ENCODE measurements at places on chromosomes 5 and 9.

GRCh38 chr9:13358128-13358527 lies 78.6 kb upstream of the MPDZ start:
- DNase-seq = no peak

DNA sequence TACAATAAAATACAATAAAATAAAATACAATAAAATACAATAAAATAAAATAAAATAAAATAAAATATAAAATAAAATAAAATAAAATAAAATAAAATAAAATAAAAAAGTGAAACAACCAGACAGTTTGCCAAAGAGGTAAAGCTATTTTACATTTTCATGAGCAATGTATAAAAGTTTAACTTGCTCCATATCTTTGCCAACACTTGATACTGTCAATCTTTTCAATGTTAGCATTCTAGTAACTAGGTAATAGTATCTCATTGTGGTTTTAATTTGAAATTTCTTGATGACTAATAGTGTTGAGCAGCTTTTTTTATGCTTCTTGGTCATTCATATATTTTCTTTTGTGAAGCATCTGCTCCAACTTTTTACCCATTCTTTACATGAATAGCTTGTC lies 17.3 kb downstream of the TTC33 start:
- no peak for DNase-seq

GRCh38 chr5:136892000-136892399 lies 526.7 kb upstream of the TRPC7 start:
- DNase-seq = no peak

DNA sequence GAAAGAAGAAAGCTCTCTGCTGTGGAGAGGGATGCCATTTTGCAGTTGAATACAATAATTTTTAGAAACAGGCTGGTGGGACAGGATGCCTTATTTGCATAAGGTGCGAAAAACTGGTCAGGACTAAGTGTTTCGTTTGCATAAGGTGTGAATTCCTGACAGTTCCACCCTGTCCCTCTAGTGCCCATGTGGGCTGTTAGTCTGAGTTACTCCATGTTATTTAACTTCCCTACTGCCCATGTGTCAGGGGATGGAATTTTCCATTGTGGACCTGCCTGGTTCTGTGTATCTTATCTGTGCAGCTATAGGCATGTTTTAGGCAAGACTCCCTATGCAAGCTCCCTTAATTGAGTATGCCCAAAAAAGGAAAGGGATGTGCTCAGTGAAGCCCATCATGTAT lies 35.3 kb upstream of the NFIL3 start:
- DNase-seq = no peak

DNA sequence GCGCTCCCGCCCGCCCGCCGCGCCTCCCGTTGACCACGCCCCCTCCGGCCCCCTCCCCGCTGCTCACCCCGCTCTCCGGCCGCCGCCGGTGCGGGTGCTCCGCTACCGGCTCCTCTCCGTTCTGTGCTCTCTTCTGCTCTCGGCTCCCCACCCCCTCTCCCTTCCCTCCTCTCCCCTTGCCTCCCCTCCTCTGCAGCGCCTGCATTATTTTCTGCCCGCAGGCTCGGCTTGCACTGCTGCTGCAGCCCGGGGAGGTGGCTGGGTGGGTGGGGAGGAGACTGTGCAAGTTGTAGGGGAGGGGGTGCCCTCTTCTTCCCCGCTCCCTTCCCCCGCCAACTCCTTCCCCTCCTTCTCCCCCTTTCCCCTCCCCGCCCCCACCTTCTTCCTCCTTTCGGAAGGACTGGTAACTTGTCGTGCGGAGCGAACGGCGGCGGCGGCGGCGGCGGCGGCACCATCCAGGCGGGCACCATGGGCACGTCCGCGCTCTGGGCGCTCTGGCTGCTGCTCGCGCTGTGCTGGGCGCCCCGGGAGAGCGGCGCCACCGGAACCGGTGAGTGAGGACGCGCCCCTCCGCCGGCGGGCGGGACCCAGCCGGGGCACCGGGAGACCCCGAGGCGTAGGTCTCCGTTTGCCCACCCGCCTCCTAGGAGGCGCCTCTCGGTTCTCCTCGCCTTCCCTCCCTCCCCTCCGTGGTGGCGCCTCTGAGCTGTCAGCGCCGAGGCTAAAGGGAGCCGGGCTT lies at the start of gene VLDLR:
Gene VLDLR (plus strand): TSS at position 66 of the 739 bp plus-strand sequence. CDS start 403 bp downstream, at position 469.
- no peak for DNase-seq

DNA sequence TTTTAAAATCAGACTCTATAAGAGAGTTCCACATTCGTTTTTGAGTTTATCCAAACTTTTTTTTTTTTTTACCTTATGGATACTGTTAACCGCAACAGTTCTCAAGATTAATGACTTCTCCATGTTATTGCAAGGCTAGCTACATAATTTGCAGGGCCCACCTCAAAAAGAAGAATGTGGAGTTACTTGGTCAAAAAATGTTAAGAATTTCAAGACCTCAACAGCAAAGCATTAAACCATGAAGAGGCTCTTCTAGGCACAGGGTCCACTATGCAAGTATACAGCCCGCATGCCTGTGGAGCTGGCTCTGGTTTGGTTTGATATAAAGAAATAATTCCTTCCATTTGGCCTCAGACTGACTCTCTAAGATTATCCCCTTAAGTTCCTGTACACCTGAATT lies 133.3 kb upstream of the TLX3 start:
- no peak for DNase-seq

DNA sequence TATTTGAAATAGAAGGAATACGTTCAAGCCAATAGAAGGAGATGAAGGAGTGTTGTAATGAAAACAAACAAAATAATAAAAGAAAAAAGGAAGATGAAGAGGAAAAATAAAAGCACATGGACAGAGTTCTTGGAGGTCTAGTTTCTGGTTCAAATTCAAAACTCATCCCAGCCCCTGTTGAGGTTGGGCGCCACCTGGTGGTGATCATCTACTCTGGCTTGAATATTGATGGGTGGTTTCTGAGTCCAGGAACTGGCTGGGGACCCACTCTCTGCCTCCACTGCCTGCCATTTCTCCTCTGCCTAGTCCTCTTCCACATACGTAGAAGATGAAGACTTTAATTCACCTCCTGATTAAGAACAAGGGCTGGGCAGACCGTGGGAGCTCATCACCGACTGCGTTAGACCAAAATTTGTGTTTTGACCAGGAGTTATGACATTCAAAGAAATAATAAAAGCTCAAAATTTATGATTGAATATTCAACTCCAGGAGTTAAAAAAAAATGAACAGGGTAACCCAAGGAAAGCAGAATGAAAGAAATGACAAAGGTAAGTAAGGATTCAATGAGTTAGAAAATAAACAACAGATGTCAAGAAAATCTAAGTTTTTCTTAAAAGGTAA lies 99.0 kb upstream of the SLC1A3 start:
- DNase-seq = peak; percentile 60

DNA sequence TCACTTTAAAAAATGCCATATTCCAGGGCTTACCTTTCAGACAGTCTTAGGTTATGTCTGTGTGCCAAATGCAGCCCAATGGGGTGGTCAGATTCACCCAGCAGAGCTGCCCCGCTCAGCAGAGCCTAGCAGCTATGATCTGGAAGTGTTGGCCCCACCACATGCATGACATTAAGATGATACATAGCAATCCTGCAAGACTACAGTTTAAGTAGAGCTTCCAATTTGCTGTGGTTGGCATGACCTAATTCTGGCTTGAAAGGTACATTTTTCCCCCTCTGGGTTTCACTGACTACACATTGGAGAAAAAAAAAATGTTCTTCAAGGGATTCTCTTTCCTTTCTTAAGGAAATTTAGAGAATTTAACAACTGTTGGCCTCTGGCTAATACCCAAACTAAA lies 22.5 kb downstream of the MEF2C start:
- DNase-seq = no peak

GRCh38 chr5:35963381-35963843 lies 25.0 kb upstream of the CAPSL start:
- no peak for DNase-seq

DNA sequence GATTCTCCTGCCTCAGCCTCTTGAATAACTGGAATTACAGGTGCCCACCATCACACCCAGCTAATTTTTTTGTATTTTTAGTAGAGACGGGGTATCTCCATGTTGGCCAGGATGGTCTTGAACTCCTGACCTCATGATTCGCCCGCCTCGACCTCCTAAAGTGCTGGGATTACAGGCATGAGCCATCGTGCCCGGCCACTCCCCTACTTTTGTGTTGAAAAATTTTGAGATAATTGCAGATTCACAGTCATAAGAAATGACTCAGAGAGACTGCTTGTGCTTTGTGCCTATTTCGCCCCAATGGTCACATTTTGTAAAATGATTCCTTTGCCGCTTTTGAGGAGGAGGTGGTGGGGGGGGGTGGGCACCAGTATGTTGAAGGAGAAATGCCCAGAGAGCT lies 48.1 kb upstream of the SH3PXD2B start:
- no peak for DNase-seq

DNA sequence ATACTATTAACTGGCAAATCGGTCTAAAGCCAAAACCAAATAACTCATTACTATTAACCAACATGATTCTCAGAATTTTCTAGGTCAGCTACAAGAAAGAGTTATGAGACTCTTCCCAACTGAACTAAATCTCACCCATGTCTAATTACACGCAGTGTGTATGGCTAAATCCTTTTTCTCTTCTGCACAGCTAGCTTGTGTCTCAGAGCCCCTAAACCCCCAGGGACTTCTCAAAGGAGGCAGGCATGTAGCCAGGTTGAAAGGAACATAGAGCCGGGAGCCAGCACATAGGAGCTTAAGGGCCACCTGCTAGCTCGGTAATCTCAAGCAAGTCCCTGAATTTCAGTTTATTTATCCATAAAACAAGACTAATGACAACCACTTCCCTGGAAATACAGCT lies 2.2 kb upstream of the GZMK start:
- DNase-seq = no peak

DNA sequence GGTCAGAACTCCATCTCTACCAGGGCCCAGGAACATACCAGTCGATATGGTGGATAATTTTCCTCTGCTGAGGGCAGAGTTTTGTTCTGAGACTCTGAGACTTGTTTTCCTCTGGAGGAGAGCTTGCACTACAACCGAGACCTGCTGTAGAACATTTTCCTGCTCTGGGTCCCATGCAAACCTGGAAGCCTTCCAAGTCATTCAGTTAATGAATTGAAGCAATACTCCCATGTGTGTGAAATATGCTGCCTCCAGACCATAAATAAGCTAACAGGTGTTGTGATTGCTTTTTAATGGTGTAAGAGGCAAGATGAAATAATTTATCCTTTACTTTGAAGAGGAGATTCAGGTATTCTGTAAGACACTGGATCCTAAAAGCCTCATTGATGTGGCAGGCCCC lies 372.8 kb downstream of the TMEM167A start:
- DNase-seq = no peak

DNA sequence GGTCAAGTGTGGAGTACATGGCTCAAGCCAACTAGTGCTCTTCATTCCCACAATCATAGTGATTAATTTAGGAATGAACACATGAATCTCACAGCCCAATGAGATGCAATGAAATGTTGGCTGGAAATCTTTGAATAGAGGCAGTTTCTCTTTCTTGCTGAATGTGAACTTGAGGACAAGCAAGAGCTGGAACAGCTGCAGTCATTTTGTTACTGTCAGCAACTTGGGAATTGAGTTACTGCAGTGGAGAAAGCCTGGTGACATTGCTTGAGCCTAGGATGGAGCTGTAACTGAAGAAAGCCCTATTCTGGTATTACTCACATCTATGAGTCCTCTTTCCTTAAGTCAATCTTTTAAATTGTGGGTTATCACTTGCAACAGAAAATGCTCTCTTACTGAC lies 62.3 kb downstream of the YIPF5 start:
- no peak for DNase-seq

DNA sequence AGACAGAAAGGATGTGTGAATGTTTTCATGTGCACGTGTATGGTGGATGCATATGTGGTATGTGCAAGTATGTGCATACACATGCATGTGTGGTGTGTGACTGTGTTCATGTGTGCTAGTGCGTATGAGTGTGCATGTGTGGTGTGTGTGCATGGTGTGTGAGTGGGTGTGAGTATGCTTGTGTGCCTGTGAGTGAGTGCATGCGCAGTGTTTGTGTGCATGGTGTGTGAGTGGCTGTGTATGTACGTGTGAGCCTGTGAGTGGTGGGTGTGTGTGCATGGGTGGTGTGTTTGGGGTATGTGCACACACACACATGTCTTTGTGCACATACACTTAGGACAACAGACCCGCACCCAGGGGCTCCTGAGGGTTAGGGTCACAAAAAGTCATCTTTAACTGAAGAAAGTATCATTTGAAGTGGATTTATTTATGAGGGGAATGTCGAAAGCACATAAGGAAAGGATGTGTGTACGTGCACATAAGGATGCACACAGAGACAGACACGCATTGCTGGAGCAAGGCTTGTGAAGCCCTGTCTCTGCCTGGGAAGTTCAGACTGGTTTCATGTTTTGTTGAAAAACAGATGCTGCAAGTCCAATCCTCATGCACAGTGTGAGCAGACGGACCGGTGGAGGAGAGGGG lies 237.0 kb downstream of the SYK start:
- DNase-seq = no peak

- DNase-seq = no peak
Observed at GRCh38 chr5:143161885-143162540, 241.5 kb downstream of the NR3C1 start.

GRCh38 chr5:77642738-77643653 lies 4.5 kb upstream of the OTP start:
- DNase-seq = no peak

DNA sequence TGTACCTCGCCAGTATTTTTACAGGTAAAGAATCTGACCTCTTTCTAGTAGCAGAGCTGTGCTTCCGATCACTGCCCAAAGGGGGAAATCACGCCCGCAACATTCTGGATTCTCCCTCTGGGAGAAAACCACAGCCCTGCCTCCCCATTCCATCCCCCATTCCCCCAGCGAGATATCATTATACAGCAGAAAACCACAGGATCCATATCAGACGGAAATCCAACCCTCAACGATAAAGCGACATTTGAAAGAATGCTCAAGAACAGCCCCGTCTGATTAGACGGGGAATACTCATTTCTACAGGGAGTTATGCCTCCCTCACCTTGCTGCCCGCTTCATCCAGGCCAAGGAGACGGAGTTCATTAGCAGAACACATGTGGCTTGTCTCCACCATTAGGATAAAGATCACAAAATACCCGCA lies 172.8 kb downstream of the COL23A1 start:
- no peak for DNase-seq

DNA sequence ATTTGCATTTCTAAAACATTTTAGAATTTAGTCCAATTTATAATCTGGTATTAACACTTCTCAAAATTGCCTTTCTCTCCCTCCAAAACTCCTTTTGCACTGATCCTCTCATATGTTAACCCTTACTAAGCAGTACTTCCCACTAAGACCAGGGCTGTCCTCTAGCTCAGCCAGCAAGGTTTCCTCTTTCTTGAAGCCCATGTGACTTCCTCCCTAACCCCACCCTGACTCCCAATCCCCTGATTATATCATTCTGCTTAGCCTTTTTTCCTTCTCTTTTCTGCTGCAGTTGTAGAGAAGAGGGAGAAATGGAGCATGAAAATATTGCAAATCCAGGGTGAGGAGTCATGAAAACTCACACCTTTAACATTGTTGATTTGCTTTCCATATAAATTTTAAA lies 241.7 kb downstream of the MCTP1 start:
- no peak for DNase-seq

GRCh38 chr5:177387405-177387804 lies 3.2 kb downstream of the SLC34A1 start:
- no peak for DNase-seq

GRCh38 chr9:27179245-27179865 lies 70.3 kb downstream of the TEK start:
- no peak for DNase-seq
